Stimulated activated CD8-positive, alpha-beta memory T cell treated with anti-CD3 and anti-CD28 coated beads, Interleukin-7, amount 100 ng/mL, for 1 hour (primary cell): ENCODE measurements at places on chromosomes 1 and 21.
A peak's percentile ranks its signal among the peaks of the same experiment; 100 is the strongest.

DNA sequence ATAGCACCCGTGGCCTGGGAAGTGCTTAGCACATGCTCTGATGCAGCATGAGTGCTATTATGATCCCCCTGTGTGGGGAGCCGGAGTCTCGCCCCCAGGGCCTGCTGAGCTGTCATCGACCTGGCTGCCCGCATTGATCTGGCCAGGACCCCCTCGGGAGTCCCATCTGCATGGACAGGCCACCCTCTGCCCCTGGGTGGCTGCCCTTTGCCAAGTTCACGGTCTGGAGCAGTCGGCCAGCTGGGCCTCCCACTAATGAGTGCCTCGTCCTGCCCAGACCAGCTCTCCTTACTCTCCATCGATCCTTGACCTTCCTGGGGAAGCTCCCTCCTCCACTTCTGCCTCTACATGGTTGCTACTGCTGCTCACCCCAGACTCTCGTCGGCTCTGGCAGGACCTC, 121.8 kb upstream of the RUNX3 start:
- no peak for DNase-seq

- DNase-seq = peak; percentile 10
Observed at GRCh38 chr1:119141020-119141424, 569 bp upstream of the WARS2 start.

DNA sequence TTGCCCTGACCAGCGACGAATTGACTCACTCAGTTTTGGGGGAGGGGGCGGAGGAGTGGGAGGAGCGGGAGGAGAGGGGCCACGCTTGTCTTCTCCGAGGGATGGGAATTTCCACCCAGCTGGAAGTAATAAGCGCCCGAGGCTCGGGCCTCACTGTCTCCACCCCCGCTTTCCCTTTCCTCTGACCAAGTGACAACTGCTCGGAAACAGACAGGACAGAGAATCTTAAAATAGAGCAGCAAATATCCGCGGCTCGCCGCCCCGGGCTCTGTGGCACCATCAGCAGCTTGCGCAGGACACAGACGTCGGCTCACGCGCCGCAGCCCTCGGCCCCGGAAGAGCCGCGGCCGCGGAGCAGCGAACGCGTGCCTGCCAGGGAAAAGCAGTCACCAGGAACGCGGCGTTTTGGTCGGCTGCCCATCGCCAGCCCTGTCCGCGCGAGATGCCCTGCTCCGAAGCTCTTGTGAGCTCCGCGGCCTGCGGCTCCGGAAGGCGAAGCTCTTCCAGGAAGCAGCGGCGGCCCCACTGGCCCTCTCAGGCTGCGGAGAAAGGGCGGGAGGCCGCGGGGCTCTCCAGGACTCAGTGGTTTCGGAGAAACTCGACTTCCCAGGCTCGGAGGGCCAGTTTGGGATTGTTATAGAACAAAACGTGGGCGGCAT, 10.7 kb upstream of the RGS16 start:
- peak; percentile 14 for DNase-seq

GRCh38 chr1:40256401-40257084, 1.5 kb upstream of the ZMPSTE24 start:
- no peak for DNase-seq

- DNase-seq = no peak
Observed at GRCh38 chr1:240091614-240092300, at the start of gene FMN2. FMN2 (plus strand) TSS chr1:240091883; CDS start chr1:240092110, 227 bp downstream.

- DNase-seq = no peak
Observed at GRCh38 chr21:38804030-38804788, 1.5 kb upstream of the ETS2 start.

GRCh38 chr21:16473988-16474387, 744.2 kb downstream of the USP25 start:
- no peak for DNase-seq

DNA sequence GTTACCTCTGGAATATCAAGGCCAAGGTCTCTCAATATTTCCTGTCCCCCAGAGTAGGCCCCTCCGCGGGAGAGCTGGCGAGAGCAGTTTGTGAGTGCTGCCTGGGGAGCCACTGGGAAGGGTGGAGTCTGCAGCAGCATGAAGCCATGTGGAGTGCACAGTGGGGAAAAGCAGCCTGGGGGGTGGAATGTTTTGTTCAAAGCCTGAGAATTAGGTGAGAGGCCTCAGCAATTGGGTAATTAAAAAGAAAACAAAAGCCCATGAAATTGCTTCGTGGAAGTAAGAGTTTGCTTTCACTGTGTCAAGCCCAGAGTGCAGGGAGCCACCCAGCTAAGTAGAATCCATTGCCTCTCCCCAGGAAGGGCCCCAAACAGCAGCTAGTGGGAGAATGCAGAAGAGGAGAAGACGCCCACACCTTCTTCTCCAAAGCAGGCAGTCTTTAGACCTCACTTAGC, 30.2 kb upstream of the DISC1 start:
- no peak for DNase-seq

DNA sequence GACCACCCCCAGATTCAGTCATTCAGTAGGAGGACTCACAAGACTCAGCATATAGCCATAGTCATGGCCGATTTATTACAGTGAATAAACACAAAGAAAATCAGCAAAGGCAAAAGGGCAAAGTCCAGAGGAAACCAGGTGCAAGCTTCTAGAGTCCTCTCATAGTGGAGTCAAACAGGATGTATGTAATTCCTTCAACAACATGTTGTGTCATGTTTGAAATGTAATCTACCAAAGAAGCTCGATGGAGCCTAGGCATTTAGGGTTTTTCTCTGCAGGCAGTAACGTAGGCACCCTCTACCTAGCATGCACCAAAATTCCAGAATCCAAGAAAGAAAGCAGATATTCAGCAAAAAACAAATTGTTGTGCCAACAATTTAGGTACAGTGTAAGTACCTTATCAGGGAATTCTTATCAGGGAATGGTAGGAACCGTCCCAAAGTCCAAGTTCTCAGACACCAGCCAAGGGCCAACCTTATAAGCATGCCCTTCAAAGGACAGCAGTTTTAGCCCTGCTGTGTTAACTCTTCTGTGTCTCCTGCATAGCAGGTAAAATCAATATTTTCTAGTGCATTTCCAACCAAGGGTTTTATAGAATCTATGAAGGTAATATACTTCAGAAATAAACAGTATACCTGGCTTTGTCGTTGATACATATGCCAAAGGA, 16.1 kb upstream of the SLAMF6 start:
- no peak for DNase-seq

DNA sequence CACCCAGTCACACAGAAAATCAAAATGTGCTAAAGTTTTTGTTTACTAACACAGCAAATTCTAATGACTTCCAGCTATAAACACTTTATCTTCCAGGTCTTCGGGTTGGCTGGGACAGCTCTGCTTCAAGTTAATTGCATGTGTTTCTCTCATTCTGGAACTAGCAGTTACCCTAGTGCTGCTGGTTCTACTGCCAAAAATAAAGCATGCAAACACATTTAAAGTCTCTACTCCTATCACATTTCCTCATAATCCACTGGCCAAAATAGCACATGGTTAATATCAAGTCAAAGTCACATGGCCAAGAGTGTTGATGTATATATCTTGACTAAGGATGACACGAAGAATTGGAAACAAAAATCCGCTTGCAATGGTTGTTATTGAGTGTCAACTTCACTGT, 973.1 kb upstream of the ADGRL2 start:
- no peak for DNase-seq

DNA sequence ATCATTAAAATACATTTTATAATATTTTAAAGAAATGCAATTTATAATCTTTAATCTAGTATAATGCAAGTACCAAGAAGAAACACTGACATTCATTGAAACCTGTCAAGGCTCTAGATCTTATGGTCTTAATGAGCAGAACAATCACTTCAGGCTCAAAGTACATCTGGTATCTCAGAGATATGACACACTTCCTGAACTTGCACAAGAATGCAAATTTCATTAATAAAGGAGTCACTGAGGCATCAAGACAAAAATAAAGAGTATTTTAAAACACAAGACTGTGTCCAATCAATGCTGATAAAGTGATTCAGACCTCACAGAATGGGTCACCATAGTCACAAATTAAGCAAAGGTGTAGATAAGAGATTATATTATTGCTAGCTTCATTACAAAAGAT, 178.1 kb downstream of the AK5 start:
- no peak for DNase-seq

DNA sequence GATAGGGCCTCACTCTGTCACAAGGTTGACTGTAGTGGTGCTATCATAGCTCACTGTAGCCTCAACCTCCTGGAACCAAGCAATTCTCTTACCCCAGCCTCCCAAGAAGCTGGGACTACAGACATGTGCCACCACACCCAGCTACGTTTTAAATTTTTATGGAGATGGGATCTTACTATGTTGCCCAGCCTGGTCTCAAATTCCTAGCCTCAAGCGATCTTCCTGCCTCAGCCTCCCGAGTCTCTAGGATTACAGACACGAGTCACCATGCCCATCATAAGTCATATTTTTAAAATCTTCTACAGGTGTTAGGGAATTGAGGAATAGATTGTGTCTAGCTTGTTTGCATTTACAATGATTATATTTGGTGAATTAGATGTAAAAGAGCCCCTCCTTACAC, 127.0 kb downstream of the CCDC185 start:
- no peak for DNase-seq

DNA sequence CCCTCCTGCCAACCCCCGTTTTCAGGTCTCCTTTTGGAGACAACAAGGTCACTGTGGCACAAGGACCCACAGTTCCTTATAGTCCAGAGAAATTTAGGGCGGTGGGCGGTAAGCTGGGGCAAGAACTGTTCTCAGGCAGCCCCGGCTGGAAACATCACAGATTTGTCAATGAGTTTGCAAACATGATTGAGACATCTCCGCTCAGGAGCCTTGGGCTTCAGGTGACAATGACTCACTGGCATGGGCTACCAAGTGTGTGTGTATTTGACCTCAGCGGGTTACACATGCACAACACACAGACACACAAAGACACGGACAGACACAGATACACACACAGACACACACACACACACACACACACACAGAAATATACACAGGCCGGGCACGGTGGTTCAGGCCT, 58.2 kb upstream of the ABCG1 start:
- no peak for DNase-seq

DNA sequence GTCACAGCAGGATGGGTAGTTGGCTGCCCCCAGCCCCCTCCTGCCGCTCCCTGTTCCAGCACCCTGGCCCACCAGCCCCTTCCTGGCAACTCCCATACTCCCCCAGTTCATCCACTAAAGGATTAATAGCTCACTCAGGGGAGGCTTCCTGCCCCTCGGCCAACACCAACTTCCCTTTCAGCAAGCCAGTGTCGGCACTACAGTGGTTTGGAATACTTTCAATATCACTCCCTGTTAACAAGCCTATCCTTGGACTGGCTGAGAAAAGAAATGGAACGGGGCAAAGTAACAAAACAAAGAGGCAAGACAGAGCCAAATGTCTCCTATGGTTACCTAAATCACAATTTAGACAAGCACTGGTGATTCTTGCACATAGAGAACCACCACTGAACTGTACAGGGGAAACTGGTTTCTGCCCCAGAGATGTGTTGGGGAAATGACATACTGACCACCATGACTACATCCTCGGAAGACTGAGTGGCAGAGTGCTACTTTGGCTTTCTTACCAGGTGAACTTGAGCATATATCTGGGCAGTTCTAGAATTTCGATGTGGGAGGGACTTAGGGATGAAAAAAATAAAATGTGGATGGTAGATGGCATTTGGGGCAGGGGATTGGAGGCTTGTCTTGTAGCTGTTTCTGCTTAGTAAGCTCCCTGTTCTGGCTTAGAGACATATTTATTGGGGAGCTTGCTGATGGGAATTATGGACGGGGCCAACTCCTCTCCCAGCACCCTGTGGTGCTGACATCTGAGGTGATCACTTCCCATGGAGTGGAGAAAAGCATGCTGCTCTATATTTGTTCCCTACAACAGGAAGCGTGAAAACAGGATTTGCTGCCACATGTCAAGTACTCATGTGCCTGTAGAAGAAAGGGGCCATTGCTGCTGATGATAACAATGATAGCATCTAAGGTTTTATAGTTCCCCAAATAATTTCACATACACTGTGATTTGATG, 7.1 kb upstream of the CAPN2 start:
- DNase-seq = no peak

- DNase-seq = no peak
Observed at GRCh38 chr1:206067486-206068227, 14.7 kb downstream of the RHEX start.

DNA sequence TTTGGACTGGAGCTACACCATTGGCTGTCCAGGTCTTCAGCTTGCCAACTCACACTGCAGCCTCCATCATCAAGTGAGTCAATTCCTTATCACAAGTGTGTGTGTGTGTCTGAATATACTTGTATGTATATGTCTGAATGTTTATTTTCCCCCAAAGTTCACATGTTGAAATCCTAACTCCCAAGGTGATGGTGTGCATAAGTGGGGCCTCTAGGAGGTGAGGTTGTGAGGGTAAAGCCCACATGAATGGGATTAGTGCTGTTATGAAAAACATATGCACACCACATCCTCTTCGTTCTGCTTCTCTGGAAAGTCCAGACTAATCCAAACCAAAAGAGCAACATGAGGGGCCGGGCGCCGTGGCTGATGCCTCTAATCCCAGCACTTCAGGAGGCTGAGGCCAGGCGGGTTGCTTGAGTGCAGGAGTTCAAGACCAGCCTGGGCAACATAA, 48.7 kb upstream of the LBR start:
- no peak for DNase-seq

DNA sequence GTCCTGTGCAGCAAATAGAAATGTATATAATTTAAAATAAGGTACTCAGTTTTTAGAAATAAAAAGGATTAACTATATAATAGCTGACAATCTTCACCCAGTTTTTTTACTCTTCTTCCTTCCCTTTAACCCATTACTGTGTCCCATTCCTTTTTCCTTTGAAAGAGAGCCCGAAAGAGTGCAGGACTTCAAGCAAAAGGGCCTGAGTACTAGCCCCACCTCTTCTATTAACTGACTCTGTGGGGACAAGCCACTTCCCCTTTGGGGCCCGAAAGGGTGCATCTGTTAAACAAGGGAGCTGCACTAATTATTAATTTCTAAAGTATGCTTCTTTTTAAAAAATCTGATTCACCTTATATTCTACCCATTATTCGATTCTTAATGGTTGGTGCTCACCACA, 3.3 kb downstream of the USP24 start:
- DNase-seq = no peak

GRCh38 chr21:33480481-33481103, 818 bp upstream of the TMEM50B start:
- DNase-seq = no peak

- DNase-seq = no peak
Observed at GRCh38 chr1:243713470-243714186, 136.4 kb downstream of the AKT3 start.

DNA sequence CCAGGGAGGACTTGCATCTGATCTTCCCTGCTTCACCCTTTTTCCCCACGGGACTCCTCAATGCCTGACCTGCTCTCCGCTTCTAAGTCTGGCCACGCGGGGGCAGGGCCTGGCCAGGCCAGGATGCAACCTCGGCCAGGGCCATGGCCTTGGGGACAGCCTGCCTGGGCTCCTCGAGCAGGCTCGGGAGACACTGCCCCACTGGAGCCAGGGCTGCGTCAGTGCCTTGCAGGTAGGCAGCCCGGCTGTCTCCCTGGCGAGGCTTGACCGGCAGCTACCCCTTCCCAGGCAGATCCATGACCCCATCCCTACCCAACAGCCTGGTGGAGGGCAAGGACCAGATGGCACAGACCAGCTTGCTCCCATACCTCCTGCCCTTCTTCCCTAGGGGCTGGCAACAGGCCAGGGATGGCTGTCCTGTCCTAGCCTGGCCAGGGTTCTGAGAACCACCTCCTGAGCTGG, 2.7 kb upstream of the PRDM16 start:
- no peak for DNase-seq

GRCh38 chr1:50620680-50621329, 197.6 kb upstream of the DMRTA2 start:
- no peak for DNase-seq
